Sciatic nerve (tissue), 2 donors: ENCODE measurements at places on chromosomes 7 and 10. TPM values are rescaled to one million over a fixed set of nuclear protein-coding genes. Genes with fewer than 3 reads are reported as not detected.

PGAM2 gene
- total RNA-seq = 0.85 TPM

MEOX2 gene
- total RNA-seq = 142 TPM

SLC26A5 gene
- 0.71 TPM for total RNA-seq

CYTH3 gene
- 56.9 TPM for total RNA-seq

TAS2R4 gene
- total RNA-seq = 5.1 TPM

TSPAN13 gene
- 30.7 TPM for total RNA-seq

GPNMB gene
- total RNA-seq = 145 TPM

GRID2IP gene
- total RNA-seq = 0.18 TPM

TWNK gene
- total RNA-seq = 5.9 TPM
